Caudate nucleus (tissue), 63 donors: ENCODE measurements at places on chromosomes 12 and 14.

DNA sequence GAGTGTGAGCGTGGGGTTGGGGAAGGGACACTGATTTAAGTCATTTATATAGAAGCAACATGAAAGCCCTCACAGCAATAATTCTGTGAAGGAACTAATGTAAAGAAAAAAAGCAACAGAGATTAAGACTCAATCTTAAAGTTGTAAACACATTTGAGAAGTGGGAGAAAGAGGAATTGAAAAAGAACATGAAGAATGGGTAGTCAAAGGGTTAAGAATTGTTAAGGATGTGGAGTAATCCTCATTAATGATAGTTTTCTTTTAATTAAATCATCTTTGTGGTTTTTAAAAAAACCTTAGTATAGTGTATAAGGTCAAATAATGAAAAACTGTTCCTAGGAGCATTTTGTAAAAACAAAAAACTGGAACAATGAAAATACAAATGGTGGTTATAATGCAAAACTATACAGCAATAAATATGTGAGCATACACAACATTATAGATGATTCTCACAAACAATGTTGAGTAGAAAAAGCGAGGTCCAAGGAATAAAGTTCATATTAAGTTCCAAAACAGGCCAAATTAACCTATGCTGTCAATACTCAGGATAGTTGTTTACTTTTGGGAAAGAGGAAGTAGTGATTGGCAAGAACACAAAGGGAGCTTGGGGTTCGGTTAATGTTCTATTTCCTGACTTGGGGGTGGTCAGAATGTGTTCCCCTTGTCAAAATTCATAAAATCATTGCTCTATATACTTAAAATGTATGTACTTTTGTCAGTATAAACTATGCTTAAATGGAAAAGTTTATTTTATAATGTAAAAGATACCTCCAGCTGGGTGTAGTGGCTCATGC is 120.4 kb upstream of the ATF7IP start:
- no peak for DNase-seq

- no peak for DNase-seq
Measured at GRCh38 chr12:107967170-107967569, 161.9 kb upstream of the WSCD2 start.

- no peak for DNase-seq
Measured at GRCh38 chr12:98355933-98356332, 159.5 kb upstream of the TMPO start.

GRCh38 chr12:91988086-91988923 is 157.3 kb downstream of the BTG1 start:
- DNase-seq: no peak

GRCh38 chr12:70534466-70534865 is 102.8 kb downstream of the PTPRB start:
- no peak for DNase-seq

DNA sequence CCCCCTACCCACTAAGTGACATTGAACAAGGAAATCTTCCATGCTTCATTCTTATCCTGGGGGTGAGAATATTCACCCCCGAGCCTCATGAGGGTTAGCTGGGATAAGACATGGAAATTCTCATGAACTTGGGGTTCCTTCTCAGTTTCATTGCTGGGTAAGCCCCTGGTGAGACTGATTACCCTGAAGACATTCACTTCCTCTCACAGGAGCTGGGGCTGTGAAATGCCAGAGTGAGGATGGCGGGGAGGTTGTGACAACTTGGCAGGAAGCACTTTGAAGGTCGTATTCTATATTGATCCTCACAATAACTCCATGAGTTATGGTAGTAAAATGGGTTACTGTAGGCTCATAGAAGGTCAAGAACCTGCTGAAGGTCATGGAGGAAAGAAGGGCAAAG is 43.5 kb downstream of the ESRRB start:
- no peak for DNase-seq

GRCh38 chr14:29227631-29228030 is 461.0 kb downstream of the FOXG1 start:
- no peak for DNase-seq

GRCh38 chr12:76317976-76318375 is 30.2 kb downstream of the BBS10 start:
- DNase-seq: no peak

DNA sequence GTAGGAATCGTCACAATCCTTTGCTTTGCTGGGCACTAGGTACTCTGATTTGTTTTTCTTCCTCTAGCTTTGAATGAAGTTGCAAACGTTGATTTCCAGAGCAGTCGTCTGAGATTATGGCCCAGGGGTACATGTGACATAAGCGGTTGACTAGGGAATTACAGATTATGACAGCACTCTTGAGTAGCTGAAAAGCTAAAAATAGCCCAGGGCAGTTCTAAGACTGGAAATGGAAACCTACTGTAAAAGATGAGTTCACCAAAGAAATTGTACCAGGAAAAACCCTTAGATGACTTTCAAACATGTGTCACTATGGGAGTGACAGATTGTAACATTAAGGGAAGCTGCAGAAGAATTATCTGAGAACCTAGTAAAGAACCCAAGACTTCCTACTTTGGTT is 108.5 kb downstream of the ANO6 start:
- no peak for DNase-seq

DNA sequence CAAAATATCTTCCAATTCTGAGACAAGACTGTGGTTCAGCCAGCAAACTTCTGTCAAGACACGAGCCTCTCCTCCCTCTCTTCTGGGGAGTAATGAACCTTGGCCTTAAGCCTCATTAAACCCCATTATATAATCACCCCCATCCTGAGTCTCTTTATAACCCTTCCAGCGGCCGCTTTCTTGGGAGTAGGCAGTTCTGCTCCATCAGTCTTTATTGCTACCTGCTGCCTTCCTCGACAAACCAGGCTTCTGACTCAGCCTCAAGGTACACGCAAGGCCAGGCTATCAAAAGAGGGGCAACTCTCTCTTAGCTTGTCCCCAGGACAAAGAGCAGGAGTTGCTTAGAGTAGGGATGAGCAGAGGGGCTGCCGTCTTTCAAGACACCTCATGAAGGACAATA is 300.8 kb upstream of the NOS1 start:
- DNase-seq: no peak
